ENCODE measurements at places on chromosomes 6 and 20.

DNA sequence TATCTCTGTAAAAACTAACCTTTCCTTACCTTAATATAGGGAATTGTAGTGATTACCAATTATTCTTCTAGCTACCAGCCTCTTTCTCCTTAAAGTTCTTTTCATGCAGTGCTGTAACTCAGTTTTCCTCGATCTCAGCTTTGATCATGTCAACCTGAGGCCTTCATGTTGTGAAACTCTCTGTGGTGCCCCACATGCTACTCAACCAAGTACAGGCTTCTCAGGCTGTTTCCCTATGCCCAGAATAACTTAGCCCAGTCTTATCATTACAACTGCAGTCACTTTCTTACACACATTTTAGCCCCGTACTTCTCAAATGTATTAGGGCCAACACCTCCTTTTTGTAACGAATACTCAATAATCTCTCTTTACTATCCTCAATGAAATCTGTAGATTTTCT lies 90.1 kb upstream of the SUPT3H start:
- no peak for DNase-seq

DNA sequence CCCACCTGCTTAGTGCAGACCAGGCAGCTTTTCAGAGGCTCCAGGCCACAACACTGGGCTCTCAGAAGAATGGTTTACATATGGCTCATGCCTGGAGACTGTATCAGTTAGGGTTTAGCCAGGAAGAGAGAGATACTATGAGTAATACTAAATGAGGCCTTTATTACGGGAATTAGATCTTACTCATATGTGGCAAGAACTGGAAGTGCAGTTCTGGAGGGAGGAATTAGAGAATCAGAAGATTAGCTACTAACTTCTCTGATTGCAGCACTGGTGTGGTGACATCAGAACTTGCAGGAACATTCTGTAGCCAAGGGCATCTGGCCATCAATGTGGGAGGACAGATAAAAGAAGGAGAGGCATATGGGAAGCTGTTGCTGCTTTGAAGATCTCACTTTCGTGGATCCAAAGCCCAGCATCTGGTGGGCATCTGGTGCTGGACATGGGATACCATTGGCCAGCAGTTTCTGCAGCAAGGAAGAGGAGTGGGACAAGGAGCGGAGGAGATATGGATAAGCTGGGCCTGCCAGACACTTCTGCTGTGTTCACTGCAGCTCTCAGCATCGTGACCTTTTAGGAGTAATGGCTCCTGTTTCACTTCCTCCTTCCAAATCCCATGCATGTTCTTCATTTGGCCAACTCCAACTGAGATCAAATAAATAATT lies 248.5 kb downstream of the BTBD3 start:
- peak; percentile 33 for DNase-seq

- no peak for DNase-seq
Observed at GRCh38 chr20:20549267-20549612, 163.2 kb downstream of the RALGAPA2 start.

DNA sequence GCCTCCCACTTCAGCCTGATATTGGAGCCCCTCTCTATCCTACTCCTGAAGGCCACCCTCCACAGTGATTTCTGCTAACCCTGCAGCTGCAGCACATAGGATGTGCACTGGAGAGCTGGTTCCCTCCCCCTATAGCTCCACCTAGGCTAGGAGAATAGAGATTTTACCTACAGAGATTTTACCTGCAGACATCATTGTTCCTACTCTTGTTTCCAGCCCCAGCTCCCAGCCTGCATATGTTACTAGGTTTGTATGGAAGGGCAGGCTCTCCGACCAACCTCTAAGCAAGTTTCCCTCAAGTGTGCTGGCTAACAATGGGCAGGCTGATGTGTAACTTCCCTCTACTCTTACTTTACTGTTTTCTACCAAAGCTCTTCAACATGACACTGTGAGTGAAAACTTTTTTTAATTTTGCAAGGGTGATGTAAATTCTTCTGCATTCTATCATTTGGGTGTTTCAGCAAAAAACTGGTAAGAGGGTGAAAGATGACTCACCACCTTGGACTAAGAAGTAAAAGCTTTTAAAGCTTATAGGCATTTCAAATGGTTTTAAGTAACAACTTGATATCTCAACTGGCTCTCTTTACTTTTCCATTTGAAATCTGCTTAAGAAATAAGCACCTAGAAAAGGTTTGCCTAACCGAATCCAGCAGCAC lies 106.8 kb downstream of the CDK19 start:
- DNase-seq, result no peak

- DNase-seq, result no peak
Observed at GRCh38 chr6:166595949-166596348, 9.5 kb upstream of the RAMACL start.

- no peak for DNase-seq
Observed at GRCh38 chr20:20295621-20296498, 72.0 kb upstream of the INSM1 start.

DNA sequence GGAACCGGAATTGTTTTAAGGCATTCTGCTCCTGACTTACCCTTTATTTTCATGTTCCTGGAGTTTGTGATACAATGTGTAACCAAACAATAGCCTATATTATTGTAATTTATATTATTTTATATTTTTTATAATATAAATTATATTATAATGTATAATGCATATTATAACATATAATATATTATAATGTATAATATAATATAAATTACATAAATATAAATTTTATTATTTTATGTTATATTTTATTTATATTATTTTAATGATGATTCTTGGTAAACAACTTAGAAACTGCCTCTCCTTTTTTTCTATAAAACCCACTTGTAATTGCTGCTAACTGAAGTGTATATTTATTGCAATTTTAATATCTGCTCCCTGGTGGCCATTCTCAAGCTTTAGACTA lies 629.1 kb downstream of the MMUT start:
- DNase-seq, result no peak

DNA sequence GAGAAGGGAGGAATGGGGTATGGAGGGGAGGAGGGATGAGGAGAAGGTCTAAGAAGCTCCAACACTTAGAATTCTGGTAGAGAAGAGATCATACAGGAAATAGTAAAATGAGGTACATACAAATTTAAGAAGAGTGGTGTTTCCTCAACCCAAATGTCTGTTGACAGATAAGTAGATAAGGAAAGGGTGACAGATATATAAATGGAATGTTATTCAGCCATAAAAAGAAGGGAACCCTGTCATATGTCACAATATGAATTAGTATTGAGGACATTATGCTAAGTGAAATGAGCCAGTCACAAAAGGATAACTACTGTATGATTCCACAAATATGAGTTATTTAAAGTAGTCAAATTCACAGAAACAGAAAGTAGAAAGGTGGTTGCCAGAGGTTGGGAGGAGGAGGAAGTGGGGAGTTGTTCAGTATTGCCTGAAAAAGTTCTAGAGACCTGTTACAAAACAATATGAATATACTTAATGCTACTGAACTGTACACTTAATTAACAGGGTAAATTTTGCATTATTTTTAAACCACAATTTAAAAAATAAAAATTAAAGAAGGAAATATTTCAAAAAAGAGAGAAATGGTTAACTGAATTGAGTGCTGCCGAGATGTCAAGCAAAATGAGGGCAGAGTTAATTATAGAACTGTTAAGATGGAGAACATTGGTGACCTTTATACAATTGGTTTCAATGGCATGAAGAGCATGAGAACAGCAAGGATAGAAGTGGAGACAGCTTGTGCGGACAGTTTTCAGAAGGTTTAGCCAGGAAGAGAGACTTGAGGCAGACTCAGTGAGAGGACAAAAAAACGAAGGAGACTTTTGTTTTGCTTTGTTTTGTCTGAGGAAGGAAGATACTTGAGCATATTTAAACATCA lies 47.6 kb upstream of the ADGRF4 start:
- no peak for DNase-seq

- DNase-seq, result no peak
Observed at GRCh38 chr20:49915118-49915379, 280 bp downstream of the SPATA2 start.

DNA sequence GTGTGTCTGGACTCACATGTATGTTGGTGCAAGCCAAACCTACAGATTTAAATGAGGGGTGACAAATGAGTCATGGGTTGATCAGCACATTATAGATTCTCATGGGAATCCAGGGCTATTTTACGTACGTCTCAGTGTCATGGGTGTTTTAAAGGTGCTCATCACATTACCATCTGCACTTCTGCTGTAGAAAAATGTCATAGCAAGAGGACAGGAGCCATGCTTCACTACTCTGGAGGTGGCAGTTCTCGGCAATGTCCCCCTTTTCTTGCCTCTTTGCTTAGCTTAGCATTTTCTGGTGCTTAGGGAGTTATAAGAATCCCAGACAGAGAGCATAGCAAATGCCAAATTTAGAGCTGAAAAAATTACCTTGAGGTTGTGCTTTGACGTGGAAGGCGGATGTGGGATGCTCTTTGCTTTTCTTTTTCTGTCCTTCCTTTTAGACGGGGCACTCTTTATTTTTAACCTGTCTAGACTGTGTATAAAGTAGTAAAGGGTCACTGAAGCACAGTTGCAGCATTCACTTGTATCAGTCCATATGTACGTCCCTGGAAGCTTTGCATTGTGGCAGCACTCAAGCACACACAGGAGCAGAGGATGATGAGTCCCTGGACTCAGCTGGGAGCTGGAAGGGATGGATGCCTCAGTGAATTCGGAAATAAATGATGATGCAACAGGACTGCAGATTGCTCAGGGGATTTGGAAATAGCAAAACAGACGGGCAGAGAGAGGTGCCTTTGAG lies 139.7 kb downstream of the SYNDIG1 start:
- DNase-seq, result no peak

DNA sequence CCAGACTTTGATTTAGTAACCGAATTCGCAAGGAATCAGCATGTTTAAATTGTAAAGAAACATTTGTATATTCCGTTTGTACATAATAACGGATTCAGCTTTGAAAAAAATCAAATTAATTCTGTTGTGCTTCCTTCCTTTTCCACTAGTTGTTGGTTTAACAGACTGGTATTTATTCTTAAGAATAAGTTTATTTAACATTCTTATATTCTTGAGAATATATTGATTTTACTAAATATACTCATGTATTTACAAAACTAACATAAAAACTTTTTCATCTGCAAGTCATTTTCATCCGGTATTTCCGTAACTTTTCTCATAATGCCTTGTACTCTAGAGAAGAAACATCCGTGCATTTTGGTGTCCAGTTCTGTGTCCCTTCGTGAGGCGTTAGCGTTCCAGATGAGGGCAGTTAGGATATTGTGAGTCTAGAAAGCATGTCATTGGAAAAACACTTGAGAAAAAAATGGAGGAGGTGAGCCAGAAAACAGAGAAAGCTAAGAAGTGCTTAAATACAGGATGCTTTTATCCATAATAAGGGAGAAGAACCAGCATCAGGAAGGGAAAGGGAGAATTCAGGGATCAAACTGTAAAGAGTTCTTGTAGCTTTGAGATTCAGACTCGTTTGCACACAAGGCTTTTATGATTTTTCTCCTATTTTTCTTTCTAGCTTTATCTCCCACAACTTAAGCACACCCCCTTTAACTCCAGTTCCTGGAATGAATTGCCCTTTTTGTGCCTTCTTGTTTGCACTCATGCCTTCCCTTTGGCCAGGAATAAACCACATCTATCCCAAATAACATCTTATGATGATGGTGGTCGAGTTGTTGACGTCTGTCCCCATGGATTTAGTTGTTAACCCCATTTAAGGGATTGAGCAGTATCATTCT lies 1.8 kb downstream of the WRNIP1 start:
- DNase-seq, result no peak

- peak; percentile 56 for DNase-seq
Observed at GRCh38 chr20:32031007-32031958, 20.8 kb upstream of the HCK start.

GRCh38 chr6:86936834-86937218 lies 502 bp upstream of the HTR1E start:
- no peak for DNase-seq

GRCh38 chr20:44714701-44715498 lies at the start of gene CCN5:
Gene CCN5 (plus strand): TSS chr20:44715369. CDS start chr20:44715391, 22 bp downstream.
- peak; percentile 88 for DNase-seq

GRCh38 chr6:26123675-26123946 lies 36.4 kb downstream of the HFE start:
- no peak for DNase-seq

GRCh38 chr6:41678511-41679084 lies 40.3 kb downstream of the MDFI start:
- DNase-seq, result peak; percentile 2

- DNase-seq, result no peak
Observed at GRCh38 chr6:75893776-75894152, 144.7 kb downstream of the MYO6 start.

DNA sequence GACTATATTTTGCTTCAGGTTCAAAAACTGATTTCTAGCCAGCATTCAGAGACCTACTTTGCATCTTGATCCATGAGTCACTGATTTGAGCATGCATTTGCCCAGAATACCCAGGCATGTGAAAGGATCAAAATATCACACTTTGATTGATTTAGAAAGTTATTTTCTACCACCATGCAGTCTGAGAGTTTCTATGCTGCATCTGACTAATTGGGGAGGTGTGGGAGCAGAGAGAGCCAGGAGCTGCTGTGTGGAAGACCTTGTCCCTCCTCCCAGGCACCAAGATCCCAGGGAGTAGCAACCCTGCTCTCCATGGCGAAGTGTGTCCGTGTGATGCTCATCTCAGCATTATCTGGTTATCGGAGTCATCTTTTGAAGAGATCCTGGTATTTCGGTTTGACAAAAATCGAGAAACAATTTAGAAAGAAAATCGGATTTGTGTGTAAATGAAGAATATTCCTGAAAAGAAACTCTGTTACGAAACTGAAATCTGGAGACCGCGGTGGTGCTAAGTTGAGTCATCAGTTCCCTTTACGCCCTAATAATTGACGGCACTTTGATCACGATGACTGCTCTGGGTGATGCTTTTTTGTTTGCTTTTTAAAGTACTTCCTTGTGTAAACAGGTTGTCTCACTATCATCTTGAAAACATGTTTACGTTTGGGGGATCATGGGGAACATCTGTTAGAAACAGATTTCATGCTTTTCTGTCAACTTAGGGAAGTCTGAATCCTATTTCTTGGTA lies 193.4 kb downstream of the BACH2 start:
- DNase-seq, result no peak

DNA sequence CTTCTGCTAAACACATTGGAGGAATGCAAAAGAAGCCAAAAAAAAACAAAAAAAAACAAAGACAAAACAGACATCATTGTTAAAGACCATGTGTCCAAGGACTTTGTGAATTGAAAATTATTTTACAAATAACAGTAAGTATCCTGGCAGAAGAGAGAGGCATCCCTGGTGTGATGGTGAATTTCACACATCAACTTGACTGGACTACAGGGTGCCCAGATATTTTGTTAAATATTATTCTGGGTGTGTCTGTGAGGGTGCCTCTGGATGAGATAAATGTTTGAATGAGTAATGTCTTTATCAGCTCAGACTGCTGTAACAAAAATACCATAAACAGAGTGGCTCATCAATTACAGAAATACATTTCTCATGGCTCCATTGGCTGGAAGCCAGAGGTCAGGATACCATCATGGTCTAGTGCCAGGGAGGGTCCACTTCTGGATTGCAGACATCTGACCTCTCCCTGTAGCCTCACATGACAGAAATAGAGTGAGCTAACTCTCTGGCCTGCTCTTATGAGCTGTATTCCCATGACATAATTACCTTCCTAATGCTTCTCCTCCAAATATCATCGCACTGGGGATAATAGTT lies 12.2 kb upstream of the C6orf118 start:
- DNase-seq, result no peak

- DNase-seq, result no peak
Observed at GRCh38 chr6:79559706-79560105, 22.5 kb upstream of the LCA5 start.

GRCh38 chr20:34110025-34110744 lies 1.9 kb downstream of the EIF2S2 start:
- no peak for DNase-seq

Measured in gastrocnemius medialis (tissue), 4 donors.